ENCODE measurements at places on chromosomes 6 and 20.

DNA sequence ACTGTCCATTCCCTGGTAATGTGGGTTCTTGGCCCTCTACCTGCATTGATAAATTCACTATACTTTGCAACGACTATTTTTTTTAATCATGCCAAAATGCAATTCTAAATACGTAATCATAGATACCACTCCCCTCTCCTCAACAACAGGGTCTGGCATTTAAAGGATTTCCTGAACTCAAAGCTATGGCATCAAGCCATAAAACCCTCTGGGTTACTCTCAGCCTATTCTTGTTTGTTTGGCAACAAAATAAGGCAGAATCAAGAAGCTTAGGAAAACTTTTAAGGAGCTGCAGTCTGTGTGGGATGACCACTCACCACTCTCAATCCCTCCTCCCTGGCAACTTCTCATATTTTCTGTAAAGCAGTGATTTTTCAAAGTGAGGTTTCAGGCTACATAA, 669.9 kb upstream of the ID4 start:
- no peak for DNase-seq

- no peak for DNase-seq
These were observed 28.6 kb downstream of the DEFB114 start for GRCh38 chr6:49935387-49935786.

DNA sequence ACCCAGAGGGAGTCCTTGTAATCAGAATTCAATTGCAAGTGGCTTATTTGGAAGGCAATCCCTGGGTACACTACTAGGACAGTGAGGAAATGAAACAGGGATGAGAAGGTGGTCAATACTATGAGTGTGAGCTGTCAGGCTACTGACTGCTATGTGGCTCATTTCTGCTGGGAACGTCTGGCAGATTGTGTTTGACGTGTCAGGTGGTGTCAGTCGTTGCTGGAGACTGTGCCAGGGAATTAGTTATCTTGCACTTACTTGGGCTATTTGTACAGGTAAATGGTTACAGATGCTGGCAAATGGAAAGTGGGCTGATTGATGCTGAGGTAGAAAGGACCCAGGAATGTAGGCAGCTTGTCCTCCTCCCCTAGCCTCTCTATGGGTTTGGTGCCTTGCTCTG, 17.4 kb downstream of the CST4 start:
- no peak for DNase-seq

GRCh38 chr20:38452880-38453624, 17.9 kb upstream of the SNHG17 start:
- DNase-seq, result no peak

GRCh38 chr20:64115171-64115911, 8.0 kb upstream of the NPBWR2 start:
- DNase-seq, result no peak

GRCh38 chr6:47634210-47635047, 64.0 kb upstream of the ADGRF4 start:
- no peak for DNase-seq

DNA sequence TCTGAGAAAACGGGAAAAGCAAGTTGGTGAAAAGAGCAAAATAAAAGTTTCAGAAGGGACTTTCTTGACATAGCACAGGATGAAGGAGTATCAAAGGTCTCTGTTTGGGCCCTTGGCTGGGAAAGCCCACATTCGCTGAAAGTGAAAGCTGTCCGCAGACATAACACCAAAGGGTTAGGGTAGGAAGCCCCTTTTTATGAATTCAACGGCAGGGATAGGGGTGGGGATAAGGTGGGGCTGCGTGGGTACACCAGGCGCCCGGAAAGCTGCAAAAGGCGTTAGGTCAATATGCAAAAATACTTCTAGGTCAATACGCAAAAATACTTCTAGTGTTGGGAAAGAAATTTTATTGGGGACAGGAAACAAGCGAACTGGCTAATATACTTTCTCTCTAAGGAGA, 135.1 kb downstream of the OR2B2 start:
- DNase-seq, result no peak

DNA sequence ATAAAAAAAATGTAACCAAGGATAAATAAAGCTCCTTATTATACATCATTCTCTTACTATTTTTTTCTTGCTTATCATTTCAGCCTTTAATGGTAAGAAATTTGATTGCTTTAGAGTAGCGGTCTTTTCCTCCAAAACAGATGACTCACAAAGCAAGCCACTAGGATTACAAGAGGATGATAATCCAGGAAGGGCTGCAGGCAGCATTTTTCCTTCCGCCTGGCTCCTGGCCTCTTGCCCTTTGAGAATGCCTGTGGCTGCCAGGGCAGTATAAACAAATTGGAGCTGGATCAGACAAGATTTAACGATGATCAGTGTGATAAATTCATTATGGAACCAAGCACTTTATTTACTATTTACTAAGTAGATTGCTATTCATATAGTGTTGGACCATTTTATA, 9.7 kb upstream of the FBXL4 start:
- no peak for DNase-seq

GRCh38 chr6:5029609-5030008, 25.8 kb upstream of the RPP40 start:
- no peak for DNase-seq

DNA sequence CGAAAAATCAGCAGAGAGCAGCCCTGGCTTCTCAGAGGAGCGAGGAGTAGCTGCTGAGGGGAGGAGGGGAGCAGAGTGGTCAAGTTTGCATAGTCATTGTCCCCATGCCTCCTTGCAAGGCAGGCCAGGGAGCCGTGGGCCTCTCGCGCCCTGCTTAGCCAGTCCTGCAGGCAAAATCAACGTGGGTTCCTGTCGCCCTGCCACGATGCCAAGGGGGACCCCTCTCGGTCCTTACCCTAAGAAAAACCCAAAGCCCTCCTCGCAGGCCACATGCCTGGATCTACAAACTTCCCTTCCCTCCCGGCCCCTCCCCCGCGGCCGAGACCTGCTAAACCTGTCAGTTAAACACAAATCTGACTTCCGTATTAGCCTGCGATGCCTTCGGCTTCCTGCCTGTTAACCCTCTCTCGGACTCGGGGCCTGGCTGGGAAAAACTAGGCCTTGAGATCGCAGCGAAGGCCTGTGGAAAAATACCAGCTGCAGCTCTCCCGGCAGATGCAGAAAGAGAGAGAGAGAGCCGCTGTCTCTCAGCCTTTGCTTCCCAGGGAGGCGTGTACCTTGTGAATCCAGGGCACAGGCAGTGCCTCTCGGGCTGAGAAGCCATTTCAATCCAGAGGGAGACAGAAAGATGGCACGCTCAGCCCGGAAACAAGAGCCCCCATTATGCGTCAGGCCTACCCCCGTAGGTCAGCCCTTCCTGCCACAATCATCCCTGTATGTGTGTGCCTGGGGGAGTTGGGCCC, 968 bp upstream of the ZMYND8 start:
- no peak for DNase-seq

- no peak for DNase-seq
These were observed 95.2 kb downstream of the GMPR start for GRCh38 chr6:16333580-16333979.

Measured in NCI-H2081 treated with DMSO at 0.1 percent for 48 hours (cell line).